Esophagus squamous epithelium (tissue), 5 donors: ENCODE measurements at places on chromosomes 12 and 14.

- no peak for DNase-seq
Measured at GRCh38 chr14:103725739-103726395, 10.3 kb downstream of the ZFYVE21 start.

- no peak for DNase-seq
Measured at GRCh38 chr12:62259631-62259992, 592 bp upstream of the USP15 start.

DNA sequence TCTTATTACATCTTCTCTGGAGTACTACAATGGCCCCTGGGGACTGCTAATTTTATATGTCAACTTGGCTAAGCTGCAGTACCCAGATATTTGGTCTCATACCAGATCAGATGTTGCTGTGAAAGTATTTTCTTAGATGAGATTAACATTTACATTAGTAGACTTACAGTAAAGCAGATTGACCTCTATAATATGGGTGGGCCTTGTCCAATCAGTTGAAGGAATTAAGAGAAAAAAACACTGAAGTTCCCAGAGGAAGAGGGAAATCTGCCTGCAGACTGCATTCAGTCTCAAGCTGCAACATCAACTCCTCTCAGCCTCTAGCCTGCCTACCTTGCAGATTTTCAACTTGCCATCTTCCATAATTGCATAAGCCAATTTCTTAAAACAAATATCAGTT is 430.1 kb downstream of the MED13L start:
- no peak for DNase-seq

GRCh38 chr14:72169521-72169920 is 237.3 kb downstream of the RGS6 start:
- no peak for DNase-seq

- no peak for DNase-seq
Measured at GRCh38 chr14:99026471-99026870, 245.5 kb downstream of the BCL11B start.

GRCh38 chr14:102461490-102462338 is 47.9 kb downstream of the ANKRD9 start:
- DNase-seq: no peak

- DNase-seq: no peak
Measured at GRCh38 chr14:57864659-57865058, 1.2 kb downstream of the SLC35F4 start.

- DNase-seq: no peak
Measured at GRCh38 chr14:59177262-59177661, 11.2 kb upstream of the DAAM1 start.

DNA sequence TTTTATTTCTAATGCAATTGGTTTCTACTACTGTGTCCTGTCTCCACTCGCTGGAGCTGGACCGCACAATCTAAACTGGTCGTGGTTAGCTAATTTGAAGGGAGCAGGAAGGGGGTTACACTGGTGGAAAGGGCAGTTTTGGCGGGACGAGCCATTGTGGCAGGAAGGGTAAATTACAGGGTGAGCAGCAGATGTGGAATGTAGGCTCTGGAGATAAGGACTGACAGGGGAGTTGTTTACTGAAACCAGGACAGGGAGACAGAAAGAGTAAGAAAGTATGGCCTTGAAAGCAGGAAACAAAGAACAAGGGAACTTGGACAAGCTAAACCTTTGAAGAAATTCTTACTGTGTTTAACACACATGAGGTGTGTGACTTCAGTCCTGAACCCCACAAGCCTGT is 147.8 kb downstream of the ATXN7L3B start:
- DNase-seq: no peak

GRCh38 chr12:113134071-113134470 is 1.5 kb downstream of the RASAL1 start:
- DNase-seq: no peak

DNA sequence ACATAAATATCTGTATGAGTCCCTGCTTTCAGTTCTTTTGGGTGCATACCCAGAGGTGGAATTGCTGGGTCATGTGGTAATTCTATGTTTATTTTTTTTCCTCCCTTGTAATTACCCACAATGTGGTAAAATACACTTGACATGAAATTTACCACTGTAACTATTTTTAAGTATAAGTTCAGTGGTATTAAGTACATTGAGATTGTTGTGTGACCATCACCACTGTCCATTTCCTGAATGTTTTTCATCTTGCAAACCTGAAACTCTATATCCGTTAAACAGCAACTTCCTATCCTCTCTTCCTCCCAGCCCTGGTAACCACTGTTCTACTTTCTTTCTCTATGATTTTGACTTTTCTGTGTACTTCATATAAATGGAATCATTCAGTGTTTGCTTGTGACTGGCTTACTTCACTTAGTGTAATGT is 51.4 kb downstream of the BORCS5 start:
- no peak for DNase-seq

DNA sequence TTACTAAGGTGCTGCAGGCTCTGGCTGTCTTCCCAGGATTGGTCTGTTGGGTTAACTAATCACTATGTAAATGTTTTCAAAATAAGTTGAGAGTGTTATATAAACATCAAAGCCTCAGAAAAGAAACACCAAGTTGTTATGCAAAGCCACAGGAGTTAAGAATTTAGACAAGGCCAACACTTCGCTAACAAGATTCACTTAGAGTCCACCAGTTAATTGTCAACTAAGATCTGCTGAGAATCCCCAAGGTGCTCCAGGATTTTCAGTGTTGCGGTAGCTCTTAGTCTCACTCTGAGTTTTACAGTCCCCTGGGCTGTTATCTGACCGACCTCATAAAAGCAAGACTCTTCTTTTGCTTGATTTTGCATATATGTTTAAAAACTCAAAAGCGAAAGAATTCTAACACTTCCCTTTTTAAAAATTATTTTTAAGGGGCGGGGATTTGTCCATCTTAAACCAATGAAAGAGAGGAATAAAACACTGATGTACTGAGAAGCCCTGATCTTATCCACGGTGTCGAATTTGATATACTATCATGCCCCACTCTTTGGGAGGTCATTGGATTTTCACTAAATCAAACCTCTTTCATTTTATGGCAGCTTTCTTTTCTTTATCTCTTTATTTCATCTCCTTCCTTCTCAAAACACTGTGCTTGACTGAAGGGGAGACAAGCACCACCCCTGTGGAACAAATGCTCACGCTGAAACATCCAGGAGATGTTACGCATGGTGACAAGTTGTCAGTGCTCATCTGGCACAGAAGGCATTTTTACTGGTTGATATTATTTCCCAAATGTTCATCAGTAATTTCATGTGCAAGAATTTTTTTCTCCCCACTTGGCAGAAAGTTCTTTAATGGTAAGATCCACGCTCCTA is 7.0 kb downstream of the NIN start:
- no peak for DNase-seq

DNA sequence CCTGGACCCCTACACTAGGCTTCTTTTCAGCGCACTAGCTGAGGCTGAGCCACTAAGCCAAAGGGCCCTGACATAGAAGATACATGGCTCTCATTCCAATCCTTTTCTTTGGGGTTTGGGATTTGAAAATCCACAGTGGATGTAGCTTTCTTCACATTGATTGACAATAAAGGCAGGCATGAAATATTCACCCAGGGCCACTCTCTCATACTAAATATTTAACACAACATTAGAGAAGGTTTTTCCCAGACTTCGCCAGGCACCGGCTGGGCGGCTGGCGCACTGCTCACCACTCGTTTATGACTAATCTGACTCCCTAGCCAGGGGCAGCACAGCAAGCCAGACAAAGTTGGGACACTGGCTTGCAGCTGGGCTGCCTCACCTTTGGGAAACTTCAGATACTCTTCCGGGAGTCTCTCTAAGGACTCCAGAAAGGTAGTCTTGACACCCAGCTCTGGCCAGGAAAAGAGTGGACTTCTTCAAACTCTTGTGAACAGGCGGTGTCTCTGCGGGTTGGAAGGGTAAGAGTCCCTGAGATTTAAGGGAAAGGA is 699 bp upstream of the HOXC11 start:
- DNase-seq: no peak

- DNase-seq: no peak
Measured at GRCh38 chr12:11542599-11542998, 106.9 kb upstream of the ETV6 start.

- DNase-seq: no peak
Measured at GRCh38 chr12:99200711-99201384, 446.7 kb upstream of the GARIN6 start.

GRCh38 chr12:29317556-29318363 is 63.2 kb downstream of the ERGIC2 start:
- no peak for DNase-seq

GRCh38 chr12:102521662-102522277 is 41.4 kb upstream of the IGF1 start:
- no peak for DNase-seq

DNA sequence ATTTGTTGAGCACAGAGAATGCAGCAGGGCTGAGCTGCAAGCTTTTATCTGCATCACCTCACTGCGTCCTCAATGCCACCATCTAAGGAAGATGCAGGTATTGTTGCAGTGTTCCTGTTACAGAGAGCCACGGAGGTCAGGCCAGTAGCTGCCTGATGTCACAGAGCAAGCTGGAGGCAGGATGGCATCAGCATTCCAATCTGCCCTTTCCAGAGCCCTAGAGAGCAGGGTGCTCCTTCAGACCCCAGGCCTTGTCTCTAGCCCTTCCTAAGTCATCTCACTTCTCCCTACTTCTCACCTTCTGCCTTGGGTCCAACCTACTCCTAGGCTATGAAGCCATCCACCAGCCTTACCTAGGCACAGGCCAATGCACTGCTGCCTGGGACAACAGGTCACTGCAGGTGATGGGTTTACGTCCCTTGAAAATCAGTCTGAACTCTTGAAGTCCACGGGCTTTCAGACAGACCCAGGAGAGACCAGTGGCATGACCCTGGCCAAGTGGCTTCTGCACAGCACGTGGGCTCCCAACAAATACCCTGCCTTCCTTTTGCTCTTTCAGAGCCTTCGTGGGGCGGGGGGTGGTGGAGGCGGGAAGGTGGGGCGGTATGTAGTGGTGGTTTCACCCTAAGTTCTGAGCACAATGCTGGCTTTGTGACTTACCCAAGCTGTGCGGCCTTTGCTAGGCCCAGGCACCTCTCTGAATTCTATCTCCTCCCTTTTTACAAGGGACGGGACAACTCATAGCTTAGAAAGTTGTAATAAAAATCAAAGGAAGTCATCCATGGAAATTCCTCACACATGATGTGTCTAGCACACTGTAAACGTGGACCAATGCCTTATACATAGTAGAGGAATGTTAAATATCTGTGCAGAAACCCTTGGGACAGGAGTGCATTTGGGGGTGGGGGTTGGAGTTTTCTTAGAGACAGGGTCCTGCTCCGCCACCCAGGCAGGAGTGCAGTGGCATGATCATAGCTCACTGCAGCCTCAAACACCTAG is 136.0 kb downstream of the KSR2 start:
- DNase-seq: no peak

- DNase-seq: no peak
Measured at GRCh38 chr14:89240414-89240813, 176.6 kb downstream of the FOXN3 start.

DNA sequence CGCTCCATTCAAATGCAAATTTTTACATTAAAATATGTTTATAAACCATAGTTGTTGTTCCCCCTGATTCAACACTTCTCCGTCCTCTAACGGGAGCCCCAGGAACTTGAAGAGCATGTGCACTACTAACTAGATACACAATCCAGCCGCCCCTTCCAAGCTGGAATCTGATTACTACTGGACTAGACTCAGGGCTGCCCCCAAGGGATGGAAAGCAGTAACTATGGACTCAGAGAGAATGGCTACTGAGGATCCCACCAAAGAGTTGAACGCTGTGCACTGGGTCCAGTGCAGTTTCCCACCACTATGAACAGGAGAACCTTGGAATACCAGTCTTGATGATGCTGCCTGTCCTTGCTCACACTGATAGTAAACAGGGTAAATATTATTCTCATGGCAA is 48.6 kb upstream of the PCNX1 start:
- no peak for DNase-seq

- DNase-seq: no peak
Measured at GRCh38 chr12:125276567-125276966, 211.3 kb downstream of the AACS start.

DNA sequence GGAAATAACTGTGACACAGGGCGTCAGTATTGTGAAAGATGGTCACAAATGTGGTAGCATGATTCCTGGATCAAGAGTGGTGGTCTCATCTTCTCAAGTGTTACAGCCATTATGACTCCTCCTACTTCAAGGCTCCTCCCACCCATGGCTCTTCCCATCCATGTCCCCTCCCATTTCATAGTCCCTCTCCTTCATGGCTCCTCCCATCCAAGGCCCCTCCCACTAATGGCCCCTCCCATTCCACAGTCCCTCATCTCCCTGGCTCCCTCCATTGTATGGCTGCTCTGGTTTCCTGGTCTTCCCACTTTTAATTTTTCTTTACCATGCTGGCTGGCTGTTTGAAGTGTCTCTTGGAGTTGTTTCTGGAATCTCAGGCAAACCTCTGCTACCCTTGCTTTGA is 1375.2 kb upstream of the TMEM132C start:
- no peak for DNase-seq

GRCh38 chr12:111138016-111138415 is 217.6 kb upstream of the MYL2 start:
- no peak for DNase-seq

DNA sequence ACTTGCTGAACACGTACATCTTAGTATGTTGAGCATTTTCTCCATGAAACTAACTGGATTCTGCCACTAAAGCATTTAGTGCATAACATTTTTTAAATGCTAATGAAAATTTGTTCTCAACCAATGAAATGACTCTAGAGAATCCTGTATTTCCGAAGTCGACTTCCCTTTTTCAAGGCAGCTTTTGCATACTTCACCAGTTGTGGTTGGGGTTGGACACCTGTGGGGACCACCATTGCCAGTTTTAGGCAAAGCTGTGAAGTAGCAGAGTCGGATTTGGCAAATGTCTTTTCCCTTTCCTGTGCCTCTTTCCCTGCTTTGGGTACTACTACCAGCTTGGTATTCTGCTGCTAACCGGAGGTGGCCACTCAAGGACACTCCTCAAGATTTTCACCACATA is 349.2 kb downstream of the BCAT1 start:
- DNase-seq: no peak

- no peak for DNase-seq
Measured at GRCh38 chr12:22874151-22874550, 249.2 kb downstream of the ETNK1 start.

- DNase-seq: no peak
Measured at GRCh38 chr14:40889126-40889525, 717.5 kb upstream of the LRFN5 start.

GRCh38 chr12:69274861-69275260 is 35.5 kb downstream of the CPSF6 start:
- DNase-seq: no peak

DNA sequence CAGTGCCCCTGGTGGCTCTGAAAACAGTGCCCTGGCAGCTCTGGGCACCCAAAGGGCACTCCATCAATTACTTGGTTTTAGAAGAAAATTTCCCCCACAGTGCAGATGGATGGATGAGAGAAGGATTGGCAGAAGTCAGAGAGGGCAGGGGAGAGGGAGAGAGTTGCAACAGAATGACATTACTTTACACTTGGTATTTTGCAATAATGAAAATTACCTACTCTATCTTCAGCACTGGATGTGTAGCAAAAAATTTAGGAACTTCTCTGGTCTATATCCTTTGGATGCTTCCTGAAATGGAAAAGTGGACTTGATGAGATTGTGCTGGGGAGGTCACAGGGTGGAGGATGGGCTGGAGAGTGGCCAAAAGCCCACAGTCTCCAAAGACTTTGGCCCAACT is 193.2 kb downstream of the CHST11 start:
- no peak for DNase-seq
